NCI-H774 (cell line): ENCODE measurements at places on chromosomes 16 and 17.
A peak's percentile ranks its signal among the peaks of the same experiment; 100 is the strongest.

DNA sequence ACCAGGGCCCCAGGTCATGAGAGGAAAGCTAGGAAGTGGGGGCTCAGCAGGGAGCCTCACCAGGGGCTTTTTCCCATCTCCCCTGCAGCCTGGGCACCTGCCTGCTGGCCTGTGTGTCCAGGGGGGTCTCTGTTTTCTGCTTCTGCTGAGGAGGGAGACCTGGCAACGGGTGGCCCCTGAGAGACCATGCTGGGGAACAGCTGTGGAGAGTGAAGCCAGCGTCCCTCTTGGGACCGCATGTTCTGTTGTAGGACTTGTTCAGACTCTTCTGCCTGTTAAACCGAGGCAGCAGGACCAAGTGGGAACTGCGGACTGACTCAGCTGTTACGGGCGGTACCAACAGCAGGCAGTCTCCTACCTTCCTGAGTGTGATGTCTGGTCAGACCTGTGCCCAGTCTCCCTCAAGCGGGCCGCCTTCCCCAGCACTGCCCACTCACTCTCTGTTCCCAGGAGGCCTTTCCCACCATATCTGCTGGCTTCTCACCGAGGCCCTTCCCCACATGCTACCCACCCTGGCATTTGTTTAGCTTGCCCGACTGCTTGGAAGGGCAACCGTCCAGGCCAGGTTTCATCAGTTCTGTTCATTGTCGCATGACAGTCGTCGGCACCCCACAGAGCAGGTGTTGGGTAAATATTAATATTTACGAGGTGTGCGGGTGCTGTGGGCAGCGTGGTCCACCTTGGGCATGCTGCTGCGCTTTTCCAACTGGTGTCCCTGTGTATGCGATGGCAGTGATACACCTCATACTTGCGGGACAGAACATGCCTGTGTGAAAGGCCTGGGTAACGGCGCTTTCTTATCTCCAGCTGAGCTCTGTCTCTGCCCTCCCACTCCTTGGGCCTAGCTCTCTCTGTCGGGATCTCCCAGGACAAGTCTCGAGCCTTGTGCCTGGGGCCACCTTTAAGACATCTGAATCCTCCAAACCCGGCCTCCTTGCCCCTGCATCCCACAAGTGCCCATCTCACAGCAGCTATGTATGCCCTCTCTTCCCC, 69.4 kb downstream of the MPRIP start:
- no peak for DNase-seq

- DNase-seq: no peak
Observed at GRCh38 chr17:76998839-76999238, 130.6 kb downstream of the MGAT5B start.

- DNase-seq: no peak
Observed at GRCh38 chr17:28547096-28547622, 5.3 kb downstream of the UNC119 start.

DNA sequence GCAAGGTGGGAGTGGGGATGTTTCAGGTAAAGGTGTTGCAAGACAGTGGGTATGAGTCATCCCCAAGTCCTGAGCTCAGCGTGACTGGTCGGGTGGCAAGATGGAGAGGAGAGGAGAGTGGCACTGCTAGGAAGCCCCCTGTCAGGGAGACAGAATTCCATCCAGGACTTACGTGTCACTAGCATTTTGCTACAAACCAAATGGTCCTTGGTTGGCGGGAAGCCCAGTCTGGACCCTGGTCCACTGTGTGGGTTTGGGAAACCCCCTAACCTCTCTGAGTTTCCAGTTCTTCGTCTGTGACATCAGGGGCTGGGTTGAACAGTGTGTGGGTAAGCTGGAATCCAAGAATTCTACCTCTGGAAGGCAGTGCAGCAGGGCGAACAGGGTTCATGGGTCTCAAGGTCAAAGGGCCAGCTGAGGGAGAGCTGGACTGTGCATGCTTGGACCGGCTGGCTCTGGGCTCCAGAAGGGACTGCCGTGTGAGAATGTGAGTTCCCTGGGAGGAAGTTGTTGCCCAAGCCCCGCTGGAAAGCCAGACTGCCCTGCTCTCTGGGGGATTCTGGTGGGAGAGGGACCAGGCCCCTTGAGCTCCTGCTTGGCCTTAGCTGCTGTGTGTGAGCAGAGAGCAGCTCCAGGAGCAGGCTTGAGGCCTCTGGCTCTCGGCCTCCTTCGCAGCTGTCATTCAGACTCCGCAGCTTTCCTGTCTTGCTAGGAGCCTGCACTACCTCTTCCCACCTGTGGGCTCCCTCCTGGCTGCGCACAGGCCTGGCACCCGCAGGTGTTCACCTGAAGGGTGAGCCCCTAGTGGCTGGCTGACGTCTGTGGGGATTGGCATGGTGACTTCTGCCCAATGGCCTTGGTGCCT, 84.6 kb downstream of the NT5M start:
- DNase-seq: peak; percentile 16

GRCh38 chr16:900211-900610, 70.6 kb downstream of the LMF1 start:
- no peak for DNase-seq

GRCh38 chr16:4899474-4899846, 37.5 kb downstream of the PPL start:
- no peak for DNase-seq

- DNase-seq: no peak
Observed at GRCh38 chr16:77995843-77996455, 26.4 kb upstream of the CLEC3A start.

DNA sequence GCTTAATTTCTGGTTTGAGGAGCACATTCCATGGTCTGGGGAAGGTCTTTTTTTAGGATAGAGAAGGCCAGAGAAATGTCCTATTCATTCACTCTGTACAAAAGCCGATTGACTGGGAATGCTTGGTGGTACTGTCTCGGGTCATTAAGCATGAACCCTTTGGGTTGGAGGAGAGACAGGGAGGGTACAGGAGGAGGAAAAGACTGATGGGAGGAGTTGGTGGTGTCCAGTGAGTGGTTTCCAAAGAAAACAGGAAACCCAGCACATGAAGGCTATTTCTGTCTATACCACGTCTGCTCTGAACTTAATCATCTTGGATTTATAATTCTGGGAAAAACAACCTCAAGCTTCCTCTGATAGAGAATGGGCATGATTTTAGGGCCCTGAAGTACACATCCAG, 111.9 kb downstream of the XYLT1 start:
- no peak for DNase-seq

DNA sequence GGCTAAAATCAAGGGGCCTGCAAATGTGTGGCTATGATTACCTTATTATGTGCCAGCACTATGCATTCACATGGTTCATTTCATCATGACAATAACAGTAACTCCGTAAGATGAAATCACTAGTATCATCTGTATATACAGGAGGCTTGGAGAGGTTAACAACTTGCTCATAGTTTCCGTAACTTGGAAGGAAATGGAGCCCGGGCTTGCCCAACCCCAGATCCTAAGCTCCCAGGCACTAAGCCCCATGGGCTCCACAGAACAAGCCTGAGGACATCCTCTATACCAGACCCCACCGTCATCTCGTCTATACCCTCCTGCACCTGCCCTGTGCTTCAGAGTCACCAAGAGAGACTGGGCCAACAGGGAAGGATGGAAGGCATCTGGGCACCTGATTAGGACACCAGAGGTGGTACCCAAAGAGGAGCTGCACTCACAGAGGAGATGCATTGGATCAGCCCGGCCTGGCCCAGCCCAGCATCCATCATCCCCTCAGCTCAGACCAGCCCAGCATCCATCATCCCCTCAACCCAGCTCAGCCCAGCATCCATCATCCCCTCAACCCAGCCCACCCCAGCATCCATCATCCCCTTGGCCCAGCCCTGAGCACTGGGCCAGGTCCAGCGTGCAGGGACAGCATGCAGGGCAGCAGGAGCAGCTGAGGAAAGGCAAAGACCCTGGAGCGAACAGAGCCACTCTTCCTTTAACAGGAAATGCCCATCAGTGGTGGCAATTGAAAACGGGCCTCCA, 28.5 kb downstream of the NSMCE1 start:
- no peak for DNase-seq

- no peak for DNase-seq
Observed at GRCh38 chr16:69469807-69470561, 45.6 kb downstream of the CYB5B start.

DNA sequence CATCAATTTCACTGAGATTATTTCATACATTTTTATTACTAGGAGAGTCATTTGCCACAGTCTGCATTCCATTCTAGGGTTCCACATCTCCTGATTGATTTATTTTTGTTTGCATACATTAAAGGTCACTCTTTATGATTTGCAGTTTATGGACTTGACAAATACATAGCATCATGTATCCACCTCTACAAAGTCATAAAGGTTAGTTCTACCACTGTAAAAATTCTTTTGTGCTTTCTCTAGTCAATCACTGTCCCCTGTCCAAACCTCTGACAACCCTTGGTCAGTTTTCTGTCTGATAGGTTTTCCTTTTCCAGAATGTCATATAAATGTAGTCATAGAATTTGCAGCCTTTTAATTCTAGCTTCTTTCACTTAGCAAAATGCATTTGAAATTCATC, 434.6 kb upstream of the MON1B start:
- no peak for DNase-seq

- DNase-seq: peak; percentile 80
Observed at GRCh38 chr17:67475161-67475937, 98.3 kb downstream of the PITPNC1 start.

DNA sequence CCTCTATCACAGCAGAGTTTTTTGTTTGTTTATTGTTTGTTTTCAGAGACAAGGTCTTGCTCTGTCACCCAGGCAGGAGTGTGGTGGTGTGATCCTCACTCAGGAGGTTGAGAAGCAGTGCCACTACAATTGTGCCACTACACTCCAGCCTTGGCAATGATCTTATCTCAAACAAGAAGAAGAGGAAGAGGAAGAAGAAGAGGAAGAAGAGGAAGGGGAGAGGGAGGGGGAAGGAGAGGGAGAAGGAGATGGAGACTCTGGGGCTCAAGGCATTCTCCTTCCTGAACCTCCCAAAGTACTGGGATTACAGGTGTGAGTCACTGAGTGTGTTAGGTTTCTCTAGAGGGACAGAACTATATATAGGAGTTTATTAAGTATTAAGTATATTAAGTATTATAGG, 17.1 kb upstream of the C17orf58 start:
- DNase-seq: no peak

GRCh38 chr16:21033704-21034103, 116.9 kb downstream of the DNAH3 start:
- DNase-seq: no peak

DNA sequence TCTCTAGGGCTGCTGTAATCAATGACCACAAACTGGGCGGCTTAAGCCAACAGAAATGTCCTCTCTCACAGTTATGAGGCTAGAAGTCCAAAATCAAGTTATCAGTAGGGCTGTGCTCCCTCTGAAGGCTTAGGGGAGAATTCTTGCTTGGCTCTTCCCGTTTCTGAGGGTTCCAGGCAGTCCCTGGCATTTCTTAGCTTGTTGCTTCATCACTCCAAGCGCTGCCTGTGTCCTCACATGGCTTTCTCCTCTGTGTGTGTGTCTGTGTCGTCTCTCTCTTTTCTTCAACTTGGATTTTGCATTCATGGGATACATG, 13.7 kb upstream of the CDC42EP4 start:
- DNase-seq: no peak

DNA sequence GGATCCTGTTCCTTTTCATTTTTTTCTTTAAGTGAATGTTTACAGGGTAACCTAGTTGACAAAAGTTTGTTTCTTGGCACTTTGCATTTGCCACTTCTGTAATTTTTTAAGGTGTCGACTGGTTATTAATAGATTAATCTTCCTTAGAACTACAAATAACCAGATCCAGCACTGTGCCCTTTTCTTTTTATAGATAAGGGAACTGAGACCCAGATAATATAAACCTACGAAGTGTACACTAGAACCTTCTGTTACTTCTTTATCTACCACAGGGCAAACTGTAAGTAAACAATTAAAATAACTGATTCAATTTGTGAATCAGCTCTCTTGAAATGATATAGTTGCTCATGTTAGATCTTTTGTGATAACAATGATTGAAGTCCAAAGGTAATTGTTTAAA, 55.4 kb downstream of the NLK start:
- DNase-seq: no peak

DNA sequence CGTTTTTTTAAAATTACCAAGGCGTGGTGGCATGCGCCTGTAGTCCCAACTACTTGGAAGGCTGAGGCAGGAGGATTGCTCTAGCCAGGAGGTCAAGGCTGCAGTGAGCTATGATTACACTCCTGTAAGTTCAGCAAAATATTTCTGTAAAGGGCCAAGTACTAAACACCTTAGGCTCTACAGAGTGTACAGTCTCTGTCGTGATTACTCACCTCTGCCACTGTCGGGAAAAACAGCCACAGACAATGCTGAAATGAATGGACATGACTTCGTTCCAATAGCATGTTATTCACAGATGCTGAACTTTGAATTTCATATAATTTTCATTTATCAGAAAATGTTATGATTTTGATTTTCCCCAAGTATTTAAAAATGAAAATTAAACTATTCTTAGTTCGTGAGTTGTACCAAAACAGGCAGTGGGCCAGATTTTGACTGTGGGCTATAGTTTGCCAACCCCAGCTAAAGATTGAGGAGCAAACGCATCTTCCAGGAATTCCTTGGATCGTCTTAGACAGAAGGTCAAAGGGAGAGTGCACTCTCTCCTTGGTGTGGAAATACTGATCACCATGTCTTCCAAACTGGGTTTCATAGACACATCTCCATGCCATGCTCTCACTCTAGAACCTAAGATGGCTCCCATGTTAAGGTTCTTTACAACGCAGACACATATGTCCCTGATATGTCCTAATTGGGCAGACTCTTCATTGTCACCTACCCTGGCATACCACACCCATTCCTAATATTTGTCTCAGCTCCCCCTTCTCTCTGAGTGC, 89.5 kb downstream of the MARF1 start:
- DNase-seq: no peak

DNA sequence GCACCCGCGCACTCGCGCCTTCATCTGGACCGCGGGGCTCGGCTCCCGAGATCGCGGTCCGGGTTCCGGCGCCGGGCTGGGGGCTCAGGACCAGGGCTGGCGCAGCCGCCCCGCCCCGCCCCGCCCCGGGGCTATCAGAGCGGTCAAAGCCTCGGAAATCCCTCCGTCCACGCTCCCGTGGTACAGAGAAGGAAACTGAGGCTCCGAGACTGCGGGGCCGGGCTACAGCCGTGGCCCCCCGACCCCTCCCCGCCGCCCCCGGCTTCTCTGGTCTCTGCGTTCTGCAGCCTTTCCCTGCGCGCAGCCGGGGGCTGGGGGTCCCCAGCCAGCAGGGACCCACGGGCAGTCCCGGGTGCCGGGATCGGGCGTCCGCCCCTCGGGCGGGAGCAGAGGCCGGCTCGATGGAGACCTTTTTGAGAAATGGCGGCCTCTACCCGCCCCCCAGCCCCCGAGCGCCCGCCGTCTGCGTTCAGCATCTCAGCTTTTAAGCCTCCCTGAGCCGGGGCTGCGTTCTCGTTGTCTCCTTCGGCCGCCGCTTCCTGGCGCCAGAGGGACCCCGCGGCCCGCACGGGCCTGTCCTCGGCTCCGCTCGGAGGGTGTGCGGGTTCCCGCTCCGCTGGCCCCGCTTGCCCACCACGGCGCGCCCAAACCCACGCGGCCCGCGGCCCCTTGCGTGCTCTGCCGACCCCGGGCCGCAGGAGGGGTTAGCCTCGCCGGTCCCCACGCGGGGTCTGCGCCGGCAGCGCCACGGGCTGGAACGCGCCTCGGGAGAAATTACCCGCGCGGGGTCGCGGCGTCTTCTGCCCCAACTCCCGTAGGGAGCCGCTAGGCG, 1.5 kb upstream of the NPTX1 start:
- peak; percentile 54 for DNase-seq
